Ureter (tissue), 1 donor: ENCODE measurements at places on chromosomes 1 and 21.

- DNase-seq: no peak
These were observed 14.7 kb downstream of the GAS5 start for GRCh38 chr1:173853074-173853473.

GRCh38 chr1:163300568-163300967 lies 21.2 kb upstream of the NUF2 start:
- no peak for DNase-seq

GRCh38 chr1:207109004-207109403 lies 5.0 kb downstream of the C4BPA start:
- no peak for DNase-seq

DNA sequence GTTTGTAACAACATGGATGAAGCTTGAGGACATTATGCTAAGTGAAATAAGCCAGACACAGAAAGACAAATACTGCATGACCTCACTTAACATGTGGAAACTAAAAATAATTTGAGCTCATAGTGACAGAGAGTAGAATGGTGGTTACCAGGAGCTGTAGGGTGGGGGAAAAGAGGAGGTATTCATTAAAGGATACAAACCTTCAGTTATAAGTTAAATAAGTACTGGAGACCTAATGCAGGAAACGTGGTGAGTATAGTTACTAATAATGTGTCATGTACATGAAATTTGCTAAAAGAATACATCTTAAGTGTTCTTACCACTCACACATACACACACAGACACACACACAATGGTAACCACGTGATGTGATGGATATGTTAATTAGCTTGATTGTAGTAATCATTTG lies 86.7 kb downstream of the NGF start:
- no peak for DNase-seq

GRCh38 chr1:92831762-92832536 lies at the start of gene RPL5:
TSS of gene RPL5 (plus strand) at chr1:92832040. CDS start at chr1:92832115, 75 bp downstream.
- peak; percentile 98 for DNase-seq

GRCh38 chr1:29279951-29280391 lies 43.6 kb downstream of the PTPRU start:
- no peak for DNase-seq

- DNase-seq: no peak
These were observed 25.4 kb downstream of the PTPRC start for GRCh38 chr1:198664068-198664788.

- DNase-seq: no peak
These were observed 4.5 kb upstream of the NHLH1 start for GRCh38 chr1:160362168-160362957.

GRCh38 chr1:164763098-164763497 lies 204.1 kb downstream of the PBX1 start:
- no peak for DNase-seq

DNA sequence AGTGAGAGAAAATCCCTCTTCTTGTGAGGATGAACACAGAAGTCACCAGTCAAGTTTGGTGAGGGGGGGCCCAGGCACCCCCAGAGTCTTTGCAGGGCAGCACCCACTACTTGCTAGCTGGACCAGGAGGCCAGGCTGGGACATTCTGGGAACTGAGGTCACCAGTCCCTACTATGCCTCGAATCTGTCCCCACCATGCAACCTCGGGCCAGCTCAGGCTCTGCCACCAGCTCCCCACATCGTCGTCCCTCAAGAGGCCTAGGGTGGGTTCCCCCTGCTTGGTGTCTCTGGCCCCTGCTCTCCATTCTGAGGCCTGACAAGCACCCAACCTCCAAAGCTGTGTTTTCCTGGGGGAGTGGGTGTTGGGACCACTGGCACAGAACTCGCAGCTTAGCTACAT lies 22.2 kb upstream of the ZNF678 start:
- no peak for DNase-seq

GRCh38 chr1:172513479-172513878 lies 19.5 kb upstream of the SUCO start:
- DNase-seq: no peak

GRCh38 chr1:204435872-204436271 lies 24.3 kb upstream of the PPP1R15B start:
- DNase-seq: no peak

DNA sequence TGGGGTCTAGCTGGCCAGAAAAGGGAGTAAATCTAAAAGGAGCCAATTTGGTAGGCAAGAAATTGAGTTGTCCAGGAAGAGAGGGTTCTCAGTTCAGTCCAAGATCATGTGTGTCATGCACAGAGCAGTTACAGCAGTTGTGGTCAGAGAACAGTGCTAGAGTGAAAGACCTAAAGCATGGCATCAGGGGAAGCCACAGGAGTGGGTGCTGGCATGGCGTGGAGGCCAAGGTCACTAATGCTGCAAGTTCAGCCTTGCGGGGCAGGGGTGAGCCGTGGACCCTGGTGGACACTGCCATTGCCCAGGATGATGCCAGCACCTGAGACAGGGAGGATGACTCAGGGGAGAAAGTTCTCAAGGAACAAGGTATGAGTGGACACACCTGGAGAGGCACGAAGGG lies 16.6 kb upstream of the TMEM125 start:
- peak; percentile 20 for DNase-seq

- no peak for DNase-seq
These were observed 153.9 kb upstream of the GORAB start for GRCh38 chr1:170377896-170378634.

DNA sequence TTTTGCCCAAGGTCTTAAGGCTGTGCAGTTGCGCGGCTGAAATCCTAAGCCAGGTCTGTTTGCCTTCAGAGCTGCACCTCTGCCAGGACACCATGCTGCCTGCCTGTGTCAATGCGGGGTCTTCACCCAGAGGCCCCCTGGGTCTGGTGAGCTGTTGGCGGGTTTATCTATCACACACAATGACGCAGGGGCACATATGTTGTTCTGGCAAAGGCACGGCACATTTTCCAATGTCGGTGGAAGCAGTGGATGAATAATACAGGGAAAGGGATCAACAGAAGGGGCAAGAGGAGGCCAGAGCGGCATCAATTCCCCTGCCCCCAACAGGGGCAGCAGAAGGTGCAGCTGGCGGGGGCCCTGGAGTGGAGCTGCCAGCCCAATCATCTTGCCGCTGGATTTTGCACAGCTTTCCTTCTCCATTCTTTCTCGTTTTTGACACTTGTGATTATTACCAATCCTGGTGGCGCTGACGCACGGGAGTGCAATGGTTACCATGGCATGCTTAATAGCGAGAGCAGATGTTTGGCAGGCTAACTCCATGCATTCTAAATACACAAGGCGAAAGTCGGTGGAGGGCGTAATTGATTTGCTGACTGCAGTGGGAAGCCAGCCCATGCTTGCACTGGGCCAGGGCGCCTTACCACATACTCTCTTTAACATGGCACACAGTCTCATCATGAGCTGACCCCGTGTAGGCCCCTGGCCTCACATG lies 45.8 kb upstream of the CYP2J2 start:
- DNase-seq: no peak

- no peak for DNase-seq
These were observed 6.3 kb downstream of the KLHL21 start for GRCh38 chr1:6596351-6596750.

DNA sequence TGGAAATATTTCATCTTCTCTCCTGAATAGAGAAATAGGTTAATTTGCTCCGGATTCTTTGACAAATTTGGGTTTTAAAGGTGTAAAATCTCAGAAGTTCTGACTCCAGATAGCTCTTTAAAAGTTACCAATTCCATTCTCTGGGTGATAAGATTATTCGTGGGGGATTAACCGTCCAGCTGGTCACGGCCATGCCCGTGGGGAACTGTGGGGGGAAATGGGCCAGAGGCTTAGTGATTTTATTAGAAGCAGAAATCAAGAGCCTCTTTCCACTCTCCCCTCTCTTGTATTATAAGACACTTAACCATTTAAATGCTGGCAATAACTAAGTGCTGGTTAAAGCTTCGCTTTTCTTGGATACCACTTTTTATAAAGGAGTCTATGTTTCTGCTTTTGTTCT lies 376.4 kb upstream of the KAZN start:
- DNase-seq: no peak

DNA sequence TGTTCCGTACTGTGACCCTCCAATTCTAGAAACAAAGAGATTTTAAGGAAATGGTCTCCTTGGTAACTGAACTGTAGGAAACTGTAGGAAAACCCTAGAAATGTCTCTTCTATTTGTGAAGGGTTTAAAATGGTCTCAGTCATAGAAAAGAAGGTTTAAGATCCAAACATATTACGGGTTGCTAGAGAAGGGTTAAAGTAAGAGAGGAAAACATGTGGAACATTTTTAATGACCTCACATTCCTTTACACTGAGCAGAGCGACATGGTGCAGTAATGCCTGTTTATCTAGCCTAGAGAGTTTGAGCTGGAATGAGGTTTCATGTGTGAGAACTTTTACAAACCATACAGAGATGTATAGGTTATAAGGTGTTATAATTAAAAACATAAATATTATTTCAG lies 36.9 kb upstream of the C1orf105 start:
- no peak for DNase-seq

DNA sequence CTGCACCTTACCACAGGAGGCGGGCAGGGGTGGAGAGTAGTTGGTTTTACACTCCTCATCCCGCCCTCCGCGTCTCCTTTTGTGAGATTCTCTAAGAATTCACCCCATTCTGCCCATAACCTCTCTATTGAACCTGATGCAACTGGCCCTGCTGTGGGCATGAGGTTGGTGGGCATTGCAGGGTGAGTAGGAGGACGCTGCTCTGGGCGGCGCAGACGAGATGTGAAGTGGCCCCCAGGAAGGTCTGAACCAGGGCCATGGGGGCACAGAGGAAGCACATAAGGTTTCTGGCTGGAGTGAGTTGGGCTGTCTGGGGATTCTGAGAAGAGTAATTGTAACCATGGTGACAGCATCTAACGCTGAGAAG lies 8.8 kb downstream of the PADI1 start:
- no peak for DNase-seq

GRCh38 chr1:13828454-13829151 lies 128.6 kb downstream of the PRDM2 start:
- DNase-seq: peak; percentile 69

- no peak for DNase-seq
These were observed 1014.5 kb downstream of the BRINP3 start for GRCh38 chr1:189463166-189463565.

GRCh38 chr21:42922918-42923317 lies 2.5 kb downstream of the ERVH48-1 start:
- DNase-seq: no peak

DNA sequence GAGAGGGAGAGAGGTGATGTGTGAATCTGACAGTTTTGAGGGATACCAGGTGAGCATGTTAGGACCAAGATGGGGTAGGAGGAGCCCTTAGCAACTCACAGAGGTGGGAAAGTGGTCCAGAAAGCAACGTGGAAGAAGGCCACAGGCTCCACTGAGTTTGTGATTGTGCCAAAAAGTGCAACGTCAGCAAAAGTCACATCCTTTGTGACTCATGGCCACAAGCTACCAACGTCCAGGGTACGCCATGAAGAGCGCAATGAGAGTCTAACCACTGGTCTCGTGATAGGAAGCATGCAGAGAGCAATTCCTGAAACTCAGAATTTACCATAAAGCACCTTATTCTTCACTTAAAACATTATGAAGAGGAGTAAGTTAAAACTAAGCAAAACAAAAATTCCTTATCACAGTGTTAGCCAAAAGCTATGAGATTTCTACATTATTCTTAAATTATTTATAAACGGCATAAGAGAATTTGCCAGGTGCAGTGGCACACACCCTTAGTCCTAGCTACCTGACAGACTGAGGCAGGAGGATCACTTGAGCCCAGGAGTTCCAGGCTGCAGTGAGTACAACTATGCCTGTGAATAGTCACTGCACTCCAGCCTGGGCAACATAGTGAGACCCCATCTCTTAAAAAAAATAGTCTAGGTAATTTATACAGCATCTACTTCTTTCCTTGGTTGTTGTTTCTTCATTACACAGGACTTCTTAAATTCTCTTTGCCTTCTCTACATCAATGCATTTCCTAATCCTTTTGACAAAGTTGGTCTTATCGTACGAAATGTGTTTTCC lies 55.2 kb downstream of the COLGALT2 start:
- DNase-seq: no peak

DNA sequence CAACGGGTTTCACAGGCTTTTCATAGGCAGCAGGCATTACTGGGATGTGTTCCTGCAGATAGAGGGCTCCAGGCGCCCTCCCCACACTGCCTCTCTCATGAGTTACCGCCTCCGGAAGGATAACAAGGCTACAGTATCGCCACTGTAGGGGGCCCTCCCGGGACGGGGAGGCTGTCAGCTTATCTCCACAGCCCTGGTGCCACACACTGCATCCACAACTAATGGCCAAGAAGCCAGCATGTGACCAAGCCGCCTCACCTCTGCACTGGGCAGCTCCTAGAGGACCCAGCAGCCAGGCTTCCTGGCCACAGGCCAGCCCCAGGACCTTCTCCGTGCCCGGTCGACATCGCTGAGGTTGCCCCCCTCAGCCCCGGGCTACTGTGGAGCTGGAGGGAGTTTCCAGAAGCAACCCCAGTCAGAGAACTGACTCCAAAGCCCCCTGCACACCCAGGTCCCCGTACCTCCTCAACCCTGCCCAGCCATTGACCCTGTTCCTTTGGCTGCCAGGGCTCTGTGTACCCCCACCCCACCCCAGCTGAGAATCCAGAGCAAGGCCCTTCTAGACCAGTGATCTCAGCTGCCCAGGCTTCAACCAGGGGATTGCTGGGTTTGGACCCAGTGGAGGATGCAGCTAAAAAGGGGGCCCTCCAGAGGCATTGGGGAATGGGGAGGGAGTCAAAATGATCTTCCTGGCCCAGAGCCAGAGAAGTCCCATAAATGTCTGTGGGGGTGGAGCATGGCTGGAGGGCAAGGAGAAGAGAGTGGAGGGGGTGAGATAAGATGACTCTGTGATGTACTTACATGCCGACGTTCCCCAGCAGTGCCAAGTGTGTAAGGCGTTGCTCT lies 45.0 kb downstream of the NEK2 start:
- no peak for DNase-seq

DNA sequence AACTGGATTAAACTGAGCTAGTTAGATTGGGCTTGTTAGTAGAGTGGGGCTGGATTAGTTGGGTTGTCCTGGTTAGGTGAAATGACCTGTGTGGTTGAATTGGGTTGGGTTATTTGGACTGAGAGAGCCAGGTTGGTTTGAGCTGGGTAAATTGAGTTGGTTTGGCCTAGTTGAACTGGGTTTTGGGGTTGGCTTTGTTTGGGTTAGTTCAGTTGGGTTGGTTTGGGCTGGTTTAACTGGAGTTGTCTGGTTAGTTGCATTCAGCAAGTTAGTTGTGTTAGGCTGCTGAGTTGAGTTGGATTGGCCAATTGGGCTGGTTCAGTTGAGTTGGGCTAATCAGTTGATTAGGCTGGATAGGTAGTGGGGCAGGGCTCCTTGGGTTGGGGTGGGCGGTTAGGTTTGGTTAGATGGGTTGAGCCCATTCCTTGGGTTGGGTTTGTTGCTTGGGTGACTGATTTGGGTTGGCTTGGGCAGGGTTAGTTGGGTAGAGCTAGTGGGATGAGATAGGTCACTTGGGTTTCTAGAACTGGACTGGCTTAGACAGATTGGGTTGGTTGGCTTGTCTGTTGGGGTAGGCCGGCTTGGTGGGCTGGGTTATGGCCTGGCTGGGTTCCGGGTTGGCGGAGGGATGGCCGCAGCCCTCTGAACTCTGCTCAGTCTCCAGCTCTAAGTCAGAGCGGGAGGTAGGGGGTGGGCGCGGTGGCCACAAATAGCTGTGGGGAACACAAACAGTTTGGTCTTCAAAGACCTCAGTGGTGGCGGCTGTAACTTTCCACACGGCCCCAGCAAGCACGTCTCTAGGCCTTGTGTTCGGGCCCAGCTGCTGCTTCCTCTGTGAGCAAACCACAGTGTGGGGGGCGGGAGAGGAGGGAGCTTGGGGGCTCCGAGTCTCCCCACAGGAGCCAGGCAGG lies 67.2 kb upstream of the RUNX3 start:
- DNase-seq: no peak
